GM23338 (cell line): ENCODE measurements at places on chromosomes 5 and 9.

DNA sequence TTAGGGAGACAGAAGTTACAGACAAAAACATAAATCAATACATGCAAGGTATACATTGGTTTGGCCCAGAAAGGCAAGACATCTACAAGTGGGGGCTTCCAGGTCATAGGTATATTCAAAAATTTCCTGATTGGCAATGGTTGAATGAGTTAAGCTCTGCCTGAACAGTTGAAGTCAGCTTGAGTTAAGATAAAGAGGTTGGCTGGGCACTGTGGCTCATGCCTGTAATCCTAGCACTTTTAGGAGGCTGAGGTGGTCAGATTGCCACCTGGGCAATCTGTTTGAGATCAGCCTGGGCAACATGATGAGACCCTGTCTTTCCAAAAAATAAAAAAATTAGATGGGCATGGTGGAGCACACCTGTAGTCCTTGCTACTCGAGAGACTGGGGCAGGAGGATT lies 16.3 kb downstream of the TMC1 start:
- DNase-seq = no peak

DNA sequence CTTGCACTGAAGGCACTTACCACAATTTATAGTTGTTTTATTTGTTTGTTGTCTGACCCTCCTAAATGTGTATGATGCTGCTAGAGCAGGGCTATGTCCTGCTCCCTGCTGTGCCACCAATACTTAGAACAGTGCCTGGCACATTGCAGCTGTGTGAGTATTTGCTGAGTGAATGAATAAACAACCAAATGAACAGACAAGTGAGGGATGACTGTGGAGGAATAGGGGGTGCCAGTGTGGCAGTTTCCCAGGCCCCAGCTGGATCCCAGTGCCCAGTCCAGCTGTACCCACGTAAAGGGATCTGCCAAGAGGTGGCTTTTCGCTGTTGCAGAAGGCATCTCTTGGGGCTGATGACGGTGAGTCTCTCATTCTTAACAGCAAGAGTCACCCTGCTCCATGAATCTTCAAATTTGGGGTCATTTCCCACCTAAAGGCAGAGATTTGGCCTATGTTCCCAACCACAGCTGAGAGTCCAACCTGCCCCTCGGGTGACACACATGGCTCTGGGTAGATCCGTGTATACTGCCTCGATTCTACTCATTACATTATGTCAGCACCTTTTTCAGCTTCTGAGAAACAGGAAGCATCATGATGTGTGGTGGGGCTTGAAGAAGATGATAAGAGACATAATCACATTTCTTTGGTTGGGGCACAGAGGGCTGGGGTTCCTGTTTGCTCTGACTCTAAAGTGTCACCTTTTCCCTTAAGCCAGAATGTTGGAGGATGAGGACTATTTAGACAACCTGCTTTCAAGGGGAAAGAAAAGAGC lies 14.3 kb downstream of the IL5 start:
- DNase-seq = no peak

DNA sequence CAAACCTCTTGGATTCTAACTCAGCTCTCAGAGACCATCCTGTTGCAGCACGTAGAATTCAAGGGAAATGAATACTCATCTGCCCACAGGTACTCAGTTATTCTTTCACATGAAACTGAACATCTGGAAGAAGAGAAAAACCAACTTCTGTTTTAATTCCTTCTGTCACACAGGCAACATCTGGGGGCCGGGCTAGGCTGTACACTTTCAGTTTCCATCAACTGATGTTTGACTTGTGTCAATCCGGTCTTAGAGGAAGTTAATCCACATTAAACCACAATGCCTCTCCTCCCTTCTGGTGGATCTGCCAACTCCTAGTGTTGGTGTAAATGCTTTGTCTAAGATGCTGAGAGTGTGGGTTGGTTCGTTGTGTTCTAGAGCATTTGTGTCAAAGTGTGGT lies 17.6 kb downstream of the DMRT3 start:
- DNase-seq = no peak

GRCh38 chr9:104999136-104999535 lies 71.2 kb upstream of the ABCA1 start:
- DNase-seq = no peak

DNA sequence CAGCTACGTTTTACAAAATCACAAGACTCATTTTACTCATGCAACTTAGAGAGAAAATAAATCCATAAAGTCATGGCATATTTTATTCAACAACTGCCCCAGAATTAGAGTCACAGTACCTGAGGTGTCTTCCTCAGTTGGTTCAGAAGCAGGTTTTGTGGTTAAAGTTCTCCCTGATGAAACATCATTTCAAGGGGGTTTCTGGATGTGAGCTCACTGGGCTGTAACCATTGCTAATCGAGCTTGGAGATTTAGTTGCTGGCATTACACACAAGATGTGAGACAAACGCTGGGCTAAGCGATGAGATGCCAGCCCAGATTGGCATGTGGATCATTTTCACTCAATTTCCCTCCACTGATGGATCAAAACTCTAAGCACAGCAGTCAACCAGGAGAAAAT lies 131.3 kb downstream of the PRELID2 start:
- no peak for DNase-seq
